NCI-H1105 (cell line): ENCODE measurements at places on chromosomes 2 and 18.
A peak's percentile ranks its signal among the peaks of the same experiment; 100 is the strongest.

- DNase-seq: no peak
Measured at GRCh38 chr2:147294825-147295392, 549.9 kb upstream of the ACVR2A start.

DNA sequence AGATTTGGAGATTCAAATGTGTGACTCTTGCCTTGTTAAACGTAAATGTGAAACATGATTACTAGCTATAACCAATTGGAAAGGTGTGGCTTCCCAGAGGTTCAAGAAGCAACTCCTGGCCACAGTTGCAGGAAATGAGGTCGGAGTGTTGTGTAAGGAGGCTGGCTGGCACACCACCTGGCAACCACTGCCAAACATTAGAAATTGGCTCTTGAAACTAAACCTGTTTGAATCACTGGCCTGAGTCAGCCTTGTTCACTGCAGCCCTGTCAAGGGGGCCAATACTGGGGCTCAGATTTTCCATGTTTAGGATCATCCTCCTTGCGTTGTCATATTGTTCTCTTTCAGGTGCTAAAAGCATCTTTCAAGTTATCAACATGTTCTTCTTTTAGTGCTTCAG, 206.3 kb downstream of the ARL6IP6 start:
- no peak for DNase-seq

GRCh38 chr2:119242276-119243119, 18.9 kb downstream of the STEAP3 start:
- peak; percentile 24 for DNase-seq

DNA sequence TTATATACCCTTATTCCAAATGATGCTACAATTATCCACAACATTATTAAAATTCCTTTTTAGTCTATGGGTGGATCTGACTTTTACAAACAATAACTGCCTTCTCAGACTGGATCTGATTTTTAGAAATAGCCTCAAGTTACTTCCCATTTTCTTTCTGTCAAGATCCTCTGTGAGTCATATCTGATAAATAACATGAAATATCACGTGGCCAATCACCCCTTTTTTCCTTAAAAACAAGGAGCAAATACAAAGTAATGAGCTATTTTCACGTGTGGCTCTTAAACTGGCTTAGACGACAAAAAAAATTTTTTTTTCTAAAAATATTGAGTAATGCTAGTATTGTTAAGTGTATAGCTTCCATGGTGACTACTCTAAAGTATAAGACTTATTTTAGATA, 6.7 kb downstream of the PELI1 start:
- no peak for DNase-seq

DNA sequence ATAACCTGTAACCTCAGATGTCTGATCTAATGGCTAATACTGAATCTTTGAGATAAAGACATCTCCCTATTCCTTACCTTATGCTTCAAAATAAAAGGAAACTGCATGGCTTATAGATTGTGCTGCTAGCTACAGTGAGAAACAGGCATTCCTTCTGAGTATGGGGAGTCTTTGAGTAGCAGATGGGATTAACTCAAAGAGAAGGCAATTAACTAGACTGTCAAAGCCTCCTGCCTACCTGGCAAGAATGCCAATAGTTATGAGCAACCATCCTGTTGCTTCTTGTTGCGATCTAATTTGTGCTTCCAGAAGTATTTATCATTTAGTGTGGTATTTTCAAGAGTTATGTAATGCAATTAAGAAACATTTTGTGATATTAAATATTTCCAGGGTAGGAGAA, 660.0 kb upstream of the TMEFF2 start:
- DNase-seq: no peak

GRCh38 chr18:48405978-48406377, 3.2 kb downstream of the ZBTB7C start:
- no peak for DNase-seq

- DNase-seq: no peak
Measured at GRCh38 chr2:19785867-19786266, 115.9 kb downstream of the TTC32 start.

GRCh38 chr2:76498360-76498759, 787.6 kb upstream of the GCFC2 start:
- no peak for DNase-seq

DNA sequence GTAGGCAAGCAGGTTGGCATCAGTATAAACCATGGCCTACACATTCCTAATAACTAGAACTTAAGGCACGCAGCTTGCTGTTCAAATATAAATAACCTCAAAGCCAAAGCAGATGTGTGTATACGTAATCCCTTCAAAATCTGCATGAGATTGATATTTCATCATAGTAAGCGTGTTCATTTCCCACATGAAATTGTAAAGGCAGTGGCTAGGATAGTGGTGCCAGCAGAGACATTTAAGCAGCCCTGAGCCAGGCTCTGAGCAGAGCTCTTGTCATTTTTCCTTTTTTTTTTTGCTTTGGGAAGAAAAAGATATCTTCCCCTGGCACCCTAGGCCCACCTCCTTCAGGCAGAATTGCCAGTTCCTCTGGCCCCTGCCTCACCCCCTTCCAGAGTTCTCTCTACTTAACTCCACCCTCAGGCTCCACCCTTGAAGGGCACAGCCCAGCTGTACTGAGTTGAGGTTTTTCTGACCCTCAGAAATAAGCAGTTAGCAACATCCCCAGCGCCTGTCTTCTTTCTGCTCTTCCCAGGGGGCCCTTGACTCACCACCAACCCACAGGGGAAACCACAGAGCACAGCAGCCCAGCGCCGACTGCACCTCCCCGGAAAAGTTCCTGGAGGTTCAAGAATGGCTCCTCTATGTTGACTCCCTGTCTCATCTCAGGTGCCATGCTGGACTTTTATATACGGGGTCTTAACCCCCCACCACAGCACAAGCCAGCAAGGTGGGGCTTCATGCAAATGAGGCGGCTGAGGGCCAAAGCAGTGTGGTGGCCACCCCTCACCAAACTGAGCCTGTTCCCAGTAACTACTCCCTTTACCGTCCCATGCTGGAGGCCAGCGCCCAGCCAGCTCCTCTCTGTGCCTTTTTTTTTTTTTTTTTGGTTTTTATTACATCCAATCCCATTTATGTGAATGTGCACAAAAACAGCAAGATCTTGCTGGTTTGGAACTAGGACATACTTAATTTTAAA, 84.7 kb downstream of the EHD3 start:
- no peak for DNase-seq

DNA sequence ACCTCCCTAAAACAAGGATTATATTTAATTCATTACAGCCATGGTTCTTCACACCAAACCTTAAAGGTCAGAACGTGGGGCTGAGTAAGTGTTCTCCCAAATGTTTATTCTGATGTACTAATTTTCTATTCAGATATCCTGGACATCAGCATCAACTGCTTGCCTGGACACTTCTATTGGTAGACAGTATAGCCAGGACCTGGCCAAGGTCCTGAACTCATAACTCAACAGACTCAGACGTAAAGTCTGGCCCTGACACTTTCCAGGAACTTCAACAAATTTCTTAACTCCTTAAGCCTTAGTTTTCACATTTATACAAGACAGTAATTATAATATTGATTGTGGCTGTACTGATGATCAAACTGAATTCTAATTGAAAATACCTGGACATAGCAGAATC, 89.1 kb downstream of the AKAIN1 start:
- no peak for DNase-seq
